ENCODE measurements at places on chromosomes 3 and 15. TPM values are rescaled to one million over a fixed set of nuclear protein-coding genes. Genes with fewer than 3 reads are reported as not detected.

SLC12A1 gene
- total RNA-seq = not detected

TMEM45A gene
- total RNA-seq = not detected

SAMD7 gene
- not detected for total RNA-seq

RTP3 gene
- not detected for total RNA-seq

LRRC34 gene
- 0.54 TPM for total RNA-seq

TMOD2 gene
- 5.3 TPM for total RNA-seq

DZIP3 gene
- total RNA-seq = 8.7 TPM

CHST13 gene
- not detected for total RNA-seq
